Peyer's patch (tissue), 4 donors: ENCODE measurements at places on chromosomes 5 and 9. TPM values are rescaled to one million over a fixed set of nuclear protein-coding genes. Genes with fewer than 3 reads are reported as not detected.

- no peak overlapping the region for H3K27ac ChIP-seq
- no peaks in the 10 kb centered on the region for H3K36me3 ChIP-seq
- no peak for DNase-seq
- H3K27me3 ChIP-seq = no peaks in the 10 kb centered on the region
- H3K4me3 ChIP-seq = no peak overlapping the region
These were observed 367.1 kb upstream of the RIOK2 start for GRCh38 chr5:97550164-97550563.

GRCh38 chr5:95969651-95970358 is 8.2 kb upstream of the ELL2 start:
- DNase-seq = no peak
- H3K36me3 ChIP-seq = no peaks in the 10 kb centered on the region
- no peak overlapping the region for H3K27ac ChIP-seq
- H3K27me3 ChIP-seq = no peaks in the 10 kb centered on the region
- no peaks in the 10 kb centered on the region for H3K4me1 ChIP-seq

DNA sequence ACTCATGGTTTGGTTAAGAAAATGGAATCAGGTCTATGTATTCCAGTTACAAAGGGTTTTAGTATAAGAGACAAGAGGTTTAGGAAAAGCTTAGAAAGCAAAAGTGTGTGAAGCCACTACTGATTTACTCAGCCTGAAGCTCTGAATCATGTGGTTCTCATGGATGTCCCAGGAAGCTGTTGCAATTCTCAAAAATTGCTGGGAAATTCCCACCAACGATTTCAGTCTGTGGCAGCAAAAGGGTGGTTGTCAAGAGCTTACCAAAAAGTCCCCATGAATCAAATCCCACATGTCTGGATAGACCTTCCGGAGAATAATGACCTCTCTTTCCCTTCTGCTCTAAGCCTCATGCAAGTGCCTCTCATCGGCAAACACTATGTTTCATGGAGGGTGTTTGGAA is 929.9 kb downstream of the TLE4 start:
- H3K27me3 ChIP-seq = no peaks in the 10 kb centered on the region
- no peaks in the 10 kb centered on the region for H3K4me1 ChIP-seq
- H3K27ac ChIP-seq = no peak overlapping the region
- H3K36me3 ChIP-seq = no peaks in the 10 kb centered on the region
- no peak overlapping the region for H3K4me3 ChIP-seq

DNA sequence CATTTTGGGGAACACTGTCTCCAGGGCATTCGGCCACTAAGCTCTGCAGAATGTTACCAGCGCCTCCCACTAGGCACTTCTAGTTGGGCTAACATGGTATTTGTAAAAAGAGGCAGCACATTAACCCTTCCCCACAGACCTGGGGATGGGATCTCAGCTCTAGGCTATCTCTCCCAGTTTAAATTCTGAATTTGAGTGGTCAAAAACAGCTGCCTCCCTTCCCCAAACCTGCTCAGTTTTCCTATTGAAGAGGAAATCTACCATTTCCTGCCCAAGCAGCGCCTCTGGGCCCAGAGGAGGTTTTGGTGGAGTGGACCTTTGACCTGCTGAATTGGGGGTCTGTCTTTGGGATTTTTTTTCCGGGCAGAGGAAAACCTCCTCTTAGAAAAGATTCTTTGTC is 53.2 kb downstream of the ENC1 start:
- H3K4me3 ChIP-seq = no peak overlapping the region
- no peaks in the 10 kb centered on the region for H3K36me3 ChIP-seq
- DNase-seq = no peak
- no peaks in the 10 kb centered on the region for H3K27me3 ChIP-seq
- H3K4me1 ChIP-seq = no peaks in the 10 kb centered on the region

- no peak overlapping the region for H3K27ac ChIP-seq
- no peak for DNase-seq
- H3K27me3 ChIP-seq = no peaks in the 10 kb centered on the region
- no peak overlapping the region for H3K4me3 ChIP-seq
- no peaks in the 10 kb centered on the region for H3K36me3 ChIP-seq
- no peaks in the 10 kb centered on the region for H3K4me1 ChIP-seq
These were observed 46.8 kb upstream of the RNU6ATAC start for GRCh38 chr9:134210908-134211810.

GRCh38 chr5:131671409-131671808 is 36.4 kb upstream of the RAPGEF6 start:
- H3K4me3 ChIP-seq = no peak overlapping the region
- peak overlapping the region; percentile 72 for H3K27ac ChIP-seq
- no peaks in the 10 kb centered on the region for H3K27me3 ChIP-seq
- H3K36me3 ChIP-seq = peaks cover 60% of the 10 kb centered on the region

GRCh38 chr5:173618927-173619519 is 2.6 kb upstream of the BOD1 start:
- H3K36me3 ChIP-seq = no peaks in the 10 kb centered on the region
- peak; percentile 79 for DNase-seq

DNA sequence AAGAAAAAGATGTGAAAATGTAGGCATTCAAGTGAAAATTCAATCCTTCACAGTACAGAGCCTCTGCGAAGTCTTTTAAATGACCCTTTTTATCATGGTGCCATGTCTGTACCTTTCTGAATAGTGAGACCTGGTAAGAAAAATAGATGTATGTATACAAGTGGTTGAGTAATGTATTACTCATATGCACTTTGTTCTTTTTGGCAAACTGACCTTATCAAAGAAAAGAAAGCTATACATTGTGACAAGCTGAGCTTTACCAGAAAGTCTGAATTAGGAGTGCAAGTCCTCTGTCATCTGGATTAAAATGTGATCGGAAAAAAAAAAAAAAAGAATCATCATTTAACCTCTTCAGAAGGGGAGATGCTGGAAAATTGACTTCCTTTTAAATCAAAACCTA is 356.4 kb upstream of the CCNH start:
- no peak for DNase-seq
- H3K4me1 ChIP-seq = no peaks in the 10 kb centered on the region
- H3K4me3 ChIP-seq = no peak overlapping the region
- H3K36me3 ChIP-seq = no peaks in the 10 kb centered on the region
- H3K27me3 ChIP-seq = no peaks in the 10 kb centered on the region
- H3K27ac ChIP-seq = no peak overlapping the region

DNA sequence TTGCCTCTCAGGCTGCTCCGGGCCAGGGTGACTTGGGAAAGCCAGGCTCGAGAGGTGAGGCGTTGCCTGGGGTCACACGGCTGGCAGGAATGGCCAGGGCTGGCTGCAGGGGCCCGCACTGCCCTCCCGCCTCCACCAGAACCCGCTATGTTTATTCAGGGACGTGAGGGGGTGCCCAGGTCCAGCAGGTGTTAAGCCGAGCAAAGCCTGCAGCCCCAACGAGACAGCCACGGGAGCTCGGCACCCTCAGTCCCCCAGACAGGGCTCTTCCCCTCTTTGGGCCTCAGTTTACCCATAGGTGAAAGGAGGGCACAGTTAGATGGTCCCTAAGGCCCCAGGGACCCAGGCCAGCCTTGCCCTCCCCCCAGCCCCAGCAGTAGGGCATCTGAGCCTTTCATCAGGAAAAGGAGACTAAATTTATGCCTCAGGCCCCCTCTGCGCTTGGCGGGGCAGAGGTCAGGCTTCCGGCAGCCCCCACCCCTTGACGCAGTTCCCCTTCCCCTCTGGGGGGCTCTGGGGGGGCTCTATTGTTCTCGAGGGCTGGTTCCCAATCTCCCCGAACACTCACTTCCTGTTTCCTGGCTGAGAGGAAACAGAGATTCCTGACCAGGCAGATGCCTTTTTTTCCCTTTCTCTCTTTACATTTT is 7.1 kb upstream of the EGFL7 start:
- no peak overlapping the region for H3K4me3 ChIP-seq
- H3K36me3 ChIP-seq = no peaks in the 10 kb centered on the region
- H3K27me3 ChIP-seq = no peaks in the 10 kb centered on the region
- peaks cover 27% of the 10 kb centered on the region for H3K4me1 ChIP-seq
- DNase-seq = no peak

GRCh38 chr9:21110708-21111576 is 30.7 kb downstream of the IFNW1 start:
- no peaks in the 10 kb centered on the region for H3K27me3 ChIP-seq
- no peaks in the 10 kb centered on the region for H3K4me1 ChIP-seq
- no peak overlapping the region for H3K27ac ChIP-seq
- H3K36me3 ChIP-seq = no peaks in the 10 kb centered on the region

- peak overlapping the region; percentile 14 for H3K27ac ChIP-seq
- H3K36me3 ChIP-seq = no peaks in the 10 kb centered on the region
- no peak overlapping the region for H3K4me3 ChIP-seq
- no peaks in the 10 kb centered on the region for H3K4me1 ChIP-seq
- H3K27me3 ChIP-seq = no peaks in the 10 kb centered on the region
These were observed 132.0 kb downstream of the FAM174A start for GRCh38 chr5:100667161-100667630.

- H3K4me3 ChIP-seq = no peak overlapping the region
- H3K4me1 ChIP-seq = no peaks in the 10 kb centered on the region
- DNase-seq = no peak
- no peaks in the 10 kb centered on the region for H3K27me3 ChIP-seq
- no peak overlapping the region for H3K27ac ChIP-seq
These were observed 47.4 kb downstream of the CSNK1G3 start for GRCh38 chr5:123559434-123559775.

DNA sequence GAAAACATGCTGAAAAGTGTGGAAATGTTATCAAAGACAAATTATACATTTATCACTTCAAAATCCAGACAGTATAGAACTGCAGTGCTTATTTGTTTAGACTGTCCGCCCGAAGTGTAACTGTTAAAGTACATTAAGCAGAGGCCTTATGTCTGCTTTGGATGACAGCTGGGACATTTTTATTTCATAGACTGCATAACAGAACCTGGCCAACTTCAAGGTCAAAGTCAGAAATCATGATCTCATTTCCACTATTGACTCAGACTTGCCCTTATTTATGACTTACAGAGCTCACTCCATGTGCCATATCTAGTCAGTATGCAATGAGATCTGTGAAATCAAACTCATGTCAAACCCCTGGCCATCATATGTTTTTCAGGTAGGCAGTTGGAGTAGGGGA is 87.7 kb downstream of the RAB3C start:
- H3K36me3 ChIP-seq = no peaks in the 10 kb centered on the region
- no peak overlapping the region for H3K27ac ChIP-seq
- no peak for DNase-seq
- no peaks in the 10 kb centered on the region for H3K27me3 ChIP-seq
- no peak overlapping the region for H3K4me3 ChIP-seq
- no peaks in the 10 kb centered on the region for H3K4me1 ChIP-seq

- no peaks in the 10 kb centered on the region for H3K36me3 ChIP-seq
- H3K4me3 ChIP-seq = no peak overlapping the region
- DNase-seq = no peak
- H3K27ac ChIP-seq = no peak overlapping the region
- no peaks in the 10 kb centered on the region for H3K27me3 ChIP-seq
These were observed 8.1 kb downstream of the TTC23L start for GRCh38 chr5:34847056-34847455.

DNA sequence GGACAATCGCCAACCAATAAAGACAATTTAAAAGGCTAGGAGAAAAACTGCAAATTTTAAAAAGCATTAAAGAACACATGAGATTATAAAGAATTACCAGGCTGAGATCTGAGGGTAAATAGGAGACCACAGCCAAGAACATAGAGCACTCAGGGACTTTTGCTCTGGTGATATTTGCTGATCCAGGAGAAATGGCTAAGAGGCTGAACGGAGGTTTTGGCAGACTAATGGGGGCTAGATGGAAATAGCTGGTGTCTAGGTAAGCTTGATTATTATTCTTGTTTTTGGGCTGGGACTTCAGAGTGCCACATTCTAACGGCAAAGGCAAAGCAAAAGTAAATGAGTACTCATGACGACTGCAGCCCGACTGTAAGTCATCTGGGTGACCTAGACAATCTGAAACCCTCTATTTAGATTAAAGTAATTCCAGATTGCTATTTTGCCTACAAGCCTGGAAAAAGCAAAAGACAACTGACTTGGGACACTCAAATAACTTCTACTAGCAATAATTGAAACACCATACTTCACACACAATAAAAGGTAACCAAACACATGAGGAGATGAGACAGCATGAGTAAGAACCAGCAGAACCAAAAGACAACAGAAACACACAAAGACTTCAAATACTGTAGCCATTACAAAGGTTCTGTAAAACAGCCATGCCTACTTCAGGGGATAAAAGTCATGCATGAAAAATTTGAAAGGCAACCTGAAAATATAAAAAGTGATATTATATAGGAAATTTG is 68.8 kb downstream of the JAKMIP2 start:
- no peak overlapping the region for H3K4me3 ChIP-seq
- H3K27me3 ChIP-seq = no peaks in the 10 kb centered on the region
- no peak for DNase-seq
- H3K4me1 ChIP-seq = no peaks in the 10 kb centered on the region

DNA sequence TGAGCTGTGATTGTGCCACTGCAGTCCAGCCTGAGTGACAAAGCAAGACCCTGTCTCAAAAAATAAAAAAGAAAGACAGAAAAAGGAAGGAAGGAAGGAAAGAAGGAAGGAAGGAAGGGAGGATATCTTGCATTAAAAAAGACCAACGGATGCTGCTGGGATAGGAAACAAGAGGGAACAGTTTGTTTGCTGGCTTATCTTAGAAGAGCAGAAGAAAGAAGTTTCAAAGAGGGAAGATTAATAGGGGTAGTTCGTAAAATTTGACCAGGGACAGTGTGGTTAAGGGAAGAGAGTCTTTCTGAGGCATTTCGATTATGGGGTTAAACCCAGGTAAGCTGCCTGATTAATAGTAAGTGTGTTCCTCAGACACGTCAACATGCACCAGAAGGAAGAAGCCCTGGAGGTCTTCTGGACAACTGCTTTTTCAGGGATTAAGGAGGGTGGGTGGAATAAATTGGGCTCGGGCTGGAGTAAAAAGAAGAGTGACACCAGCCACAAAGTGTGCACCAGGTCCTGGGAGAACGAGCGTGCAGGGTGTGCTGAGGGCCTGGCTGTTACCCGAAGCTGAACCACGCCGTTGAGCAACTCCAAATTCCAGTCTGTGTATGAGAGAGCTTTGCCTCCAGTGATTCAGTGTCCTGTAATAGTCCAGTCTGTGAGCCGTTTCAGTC is 24.8 kb downstream of the FYB1 start:
- no peak for DNase-seq
- no peaks in the 10 kb centered on the region for H3K27me3 ChIP-seq
- peak overlapping the region; percentile 8 for H3K4me3 ChIP-seq
- H3K4me1 ChIP-seq = peaks cover 5% of the 10 kb centered on the region

Gene FOXD4L5
- total RNA-seq = 0.27 TPM

Gene RLN2
- not detected for total RNA-seq

Gene ZNF366
- total RNA-seq = 0.70 TPM

Gene RANBP17
- total RNA-seq = 20.8 TPM

Gene TMEM232
- 5.5 TPM for total RNA-seq

Gene PTGER4
- total RNA-seq = 47.9 TPM

Gene SNCB
- total RNA-seq = not detected

Gene CORO2A
- 98.6 TPM for total RNA-seq

Gene FOXD4L6
- not detected for total RNA-seq

Gene SPINK7
- not detected for total RNA-seq

Gene ZBTB43
- 11.6 TPM for total RNA-seq
